ENCODE measurements at places on chromosomes 13 and 19.

GRCh38 chr13:44104969-44105368, 225.3 kb downstream of the LACC1 start:
- no peak for DNase-seq

DNA sequence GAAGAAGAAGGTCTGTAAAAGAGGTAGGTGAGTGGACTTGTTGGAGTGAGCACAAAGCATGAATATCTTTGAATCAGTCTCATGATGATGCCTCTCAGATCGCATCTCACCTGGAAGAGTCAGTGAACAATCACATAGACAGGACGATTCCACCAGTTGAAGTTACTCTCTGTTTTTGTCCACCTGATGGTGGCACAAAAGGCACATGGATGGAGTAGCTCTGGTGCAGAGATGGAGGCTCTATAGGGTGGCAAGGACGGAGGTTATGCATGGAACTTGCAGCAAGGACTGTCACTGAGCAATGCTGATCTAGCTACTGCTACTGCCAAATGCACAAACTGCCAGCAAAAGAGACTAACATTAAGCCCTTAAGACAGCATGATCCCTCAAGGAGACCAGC, 10.3 kb upstream of the MYCBP2 start:
- DNase-seq = no peak

DNA sequence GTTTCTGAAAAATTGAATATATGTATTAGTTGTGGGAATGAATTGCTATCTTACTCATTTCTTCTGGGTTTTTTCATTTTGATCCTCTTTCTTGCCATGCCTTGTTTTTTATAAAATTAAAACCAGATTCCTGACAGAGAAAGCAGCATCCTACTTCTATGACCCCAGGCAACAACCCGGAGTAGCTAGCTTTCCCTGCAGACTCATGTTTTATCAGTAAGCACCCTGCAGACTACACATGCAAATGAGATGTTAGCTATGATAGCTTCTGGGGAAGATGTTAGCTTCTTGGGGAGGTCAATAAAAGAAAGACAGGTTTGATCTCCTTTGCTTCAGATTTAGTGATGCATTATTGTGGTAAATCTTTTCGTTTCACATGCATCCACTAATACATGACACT, 1598.6 kb downstream of the SLITRK5 start:
- DNase-seq = no peak

GRCh38 chr19:40366697-40367561, 18.4 kb downstream of the PLD3 start:
- no peak for DNase-seq

DNA sequence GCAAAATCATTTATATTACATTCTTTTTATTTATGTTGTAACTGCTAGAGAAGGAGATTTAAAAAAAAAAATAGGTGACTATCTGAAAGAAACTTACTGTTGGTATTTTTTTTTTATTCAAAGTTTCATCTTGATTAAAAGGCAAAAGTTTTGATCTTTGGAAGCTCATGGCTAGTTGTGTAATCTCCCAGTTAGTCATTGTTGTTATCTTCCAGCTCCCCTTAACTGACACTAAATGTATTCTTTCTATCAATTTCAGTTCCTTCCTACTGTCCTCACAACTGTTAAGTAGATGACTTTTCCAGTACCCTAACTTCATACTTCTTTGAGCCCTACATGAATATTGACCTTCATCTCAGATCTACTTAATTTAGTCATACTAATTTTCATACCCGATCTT, 71.1 kb downstream of the PIBF1 start:
- no peak for DNase-seq

DNA sequence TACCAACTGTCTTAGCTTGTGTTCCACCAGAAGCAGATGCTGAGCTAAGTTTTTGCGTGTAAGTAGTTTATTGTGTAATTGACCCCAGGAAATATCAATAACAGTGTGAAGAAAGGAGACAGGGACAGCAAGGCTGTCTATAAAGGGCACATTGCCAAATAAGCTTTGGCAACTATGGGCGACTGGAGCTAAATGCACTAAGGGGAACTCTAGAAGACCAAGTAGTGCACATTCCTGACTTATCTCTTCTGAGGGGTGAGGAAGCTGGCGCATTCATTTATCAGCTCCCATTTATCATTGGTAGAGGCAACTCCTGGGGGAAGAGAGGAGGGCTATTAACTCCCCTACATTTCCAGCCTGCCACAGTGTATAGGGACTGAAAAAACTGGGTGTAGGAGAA, 135.0 kb downstream of the DLEU7 start:
- no peak for DNase-seq

DNA sequence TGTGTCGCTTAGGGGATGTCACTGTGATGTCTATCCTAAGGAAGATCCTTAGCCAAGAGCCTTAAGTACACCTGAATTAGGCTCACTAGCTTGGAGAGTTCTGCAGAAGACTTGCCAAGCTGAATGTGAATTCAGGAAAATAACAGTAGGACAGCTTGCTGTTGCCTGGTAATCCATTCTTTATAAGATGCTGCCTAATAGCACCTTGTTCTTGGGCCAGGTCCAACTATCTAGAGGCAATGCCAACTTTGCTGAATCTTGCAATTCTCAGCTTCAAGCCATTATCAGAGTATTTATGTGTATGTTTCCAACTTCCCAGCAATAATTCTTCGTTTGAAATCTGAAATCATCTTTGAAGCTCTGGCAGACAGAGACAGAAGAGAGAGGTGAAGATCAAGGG, 102.8 kb downstream of the PCDH17 start:
- DNase-seq = no peak

DNA sequence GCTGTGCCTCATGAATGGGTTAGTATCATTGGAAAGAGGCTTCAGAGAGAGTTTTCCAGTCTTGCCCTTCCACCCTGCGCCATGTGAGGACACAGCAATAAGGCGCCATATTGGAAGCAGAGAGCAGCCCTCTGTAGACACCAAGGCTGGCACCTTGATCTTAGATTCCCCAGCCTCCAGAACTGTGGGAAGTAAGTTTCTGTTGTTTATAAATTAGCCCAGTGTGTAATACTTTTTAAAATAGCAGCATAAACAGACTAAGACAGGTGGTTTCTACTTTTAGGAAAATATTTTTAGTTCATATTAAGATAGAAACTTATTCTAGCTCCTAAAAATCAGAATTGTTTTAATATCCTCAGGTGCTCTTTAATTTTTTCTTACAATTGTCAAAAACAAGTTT, 117.9 kb downstream of the TM9SF2 start:
- DNase-seq = no peak

Measured in dermis blood vessel endothelial cell (primary cell).